Stimulated activated CD8-positive, alpha-beta memory T cell treated with anti-CD3 and anti-CD28 coated beads, Interleukin-7, amount 100 ng/mL, for 24 hours (primary cell): ENCODE measurements at places on chromosomes 2 and 18.

DNA sequence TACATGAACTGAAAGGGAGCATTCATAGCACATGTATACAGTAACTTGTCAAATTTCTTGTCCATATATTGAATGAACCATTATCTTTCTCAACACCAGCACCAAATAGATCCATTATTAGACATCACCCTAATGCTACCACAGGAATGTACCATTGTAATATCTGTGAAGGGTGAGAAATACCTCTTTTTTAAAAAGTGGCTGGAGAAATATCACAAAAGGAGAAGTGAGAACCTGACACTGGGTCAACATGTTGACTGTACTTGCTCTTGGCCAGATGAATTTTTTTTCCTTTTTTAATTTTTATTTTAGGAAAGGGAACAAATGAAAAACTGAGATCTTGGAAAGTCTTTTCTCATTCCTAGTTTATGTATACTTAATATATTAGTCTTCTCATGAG, 63.5 kb downstream of the CAVIN2 start:
- no peak for DNase-seq

GRCh38 chr2:25151718-25152117, 16.7 kb downstream of the POMC start:
- no peak for DNase-seq

DNA sequence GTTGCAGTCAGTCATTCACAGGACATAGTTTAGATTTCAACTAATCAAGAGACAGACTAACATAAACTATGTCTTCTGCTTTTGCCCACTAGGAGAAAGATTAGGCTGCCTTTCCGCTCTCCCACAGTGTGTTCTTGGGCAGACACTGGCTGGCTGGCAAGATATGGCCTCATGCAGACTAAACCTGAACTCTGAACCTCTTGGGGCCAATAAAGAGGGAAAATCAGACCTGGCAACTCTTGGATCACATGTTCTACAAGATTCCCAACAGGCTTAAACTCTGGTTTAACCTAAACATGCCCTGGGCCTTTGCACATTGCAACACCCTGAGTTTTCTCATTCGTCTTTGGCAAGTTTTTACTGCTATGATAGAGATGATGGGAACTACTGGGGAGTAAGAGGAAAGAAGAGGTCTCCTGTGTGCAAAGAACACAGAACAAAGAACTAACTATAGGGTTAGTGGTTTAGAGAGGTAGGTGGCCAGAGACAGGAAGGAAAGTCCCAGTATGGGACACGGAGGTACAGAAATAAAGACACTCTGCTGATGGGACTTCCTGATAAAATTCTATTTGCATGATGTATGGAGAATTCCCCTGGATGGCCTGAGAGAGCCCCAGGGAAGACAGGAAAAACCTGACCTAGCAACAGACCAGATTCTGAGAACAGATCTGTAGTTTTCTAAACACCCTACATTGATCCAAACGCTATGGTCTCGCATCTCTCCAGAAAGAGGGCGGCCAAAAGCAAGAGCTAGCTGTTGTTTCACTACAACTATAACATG, 2.0 kb upstream of the ATRAID start:
- no peak for DNase-seq

DNA sequence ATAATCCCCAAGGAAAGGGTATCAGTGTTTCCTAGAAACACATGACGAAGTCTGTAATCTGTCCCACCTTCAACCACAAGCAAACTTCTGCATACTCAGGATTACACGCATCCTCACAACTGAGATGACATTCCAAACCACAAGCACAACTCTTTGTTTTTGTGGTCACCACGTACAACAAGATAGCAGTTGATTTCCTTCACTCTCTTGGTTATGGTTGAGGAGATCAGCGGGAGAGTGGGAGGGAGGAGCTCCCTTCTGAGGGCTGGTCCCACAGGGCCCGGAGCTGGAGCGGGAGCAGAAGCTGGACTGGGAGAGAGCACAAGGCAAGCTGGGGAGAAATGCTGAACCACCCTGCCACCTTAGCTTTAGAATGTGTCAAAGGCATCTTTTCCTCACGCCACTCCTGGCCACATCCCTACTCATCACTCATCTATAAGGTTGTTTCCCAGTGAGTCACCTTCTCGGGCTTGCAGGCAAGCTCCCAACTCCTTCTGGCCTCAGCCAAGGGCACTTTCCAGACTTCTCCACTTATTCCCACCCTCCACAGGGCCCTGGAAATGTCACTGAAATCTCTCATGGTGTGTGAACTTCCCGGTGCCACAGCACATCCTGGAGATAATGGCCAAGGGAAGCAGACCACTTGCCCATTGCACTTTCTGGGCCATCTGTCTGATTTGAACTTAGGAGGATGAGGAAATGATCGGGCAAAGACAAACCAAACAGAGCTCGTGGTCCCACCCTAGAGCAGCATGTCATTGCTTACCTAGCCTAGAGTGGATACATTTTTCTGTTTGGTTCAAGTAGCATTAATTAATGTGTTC, 98.9 kb upstream of the LGALSL start:
- no peak for DNase-seq

DNA sequence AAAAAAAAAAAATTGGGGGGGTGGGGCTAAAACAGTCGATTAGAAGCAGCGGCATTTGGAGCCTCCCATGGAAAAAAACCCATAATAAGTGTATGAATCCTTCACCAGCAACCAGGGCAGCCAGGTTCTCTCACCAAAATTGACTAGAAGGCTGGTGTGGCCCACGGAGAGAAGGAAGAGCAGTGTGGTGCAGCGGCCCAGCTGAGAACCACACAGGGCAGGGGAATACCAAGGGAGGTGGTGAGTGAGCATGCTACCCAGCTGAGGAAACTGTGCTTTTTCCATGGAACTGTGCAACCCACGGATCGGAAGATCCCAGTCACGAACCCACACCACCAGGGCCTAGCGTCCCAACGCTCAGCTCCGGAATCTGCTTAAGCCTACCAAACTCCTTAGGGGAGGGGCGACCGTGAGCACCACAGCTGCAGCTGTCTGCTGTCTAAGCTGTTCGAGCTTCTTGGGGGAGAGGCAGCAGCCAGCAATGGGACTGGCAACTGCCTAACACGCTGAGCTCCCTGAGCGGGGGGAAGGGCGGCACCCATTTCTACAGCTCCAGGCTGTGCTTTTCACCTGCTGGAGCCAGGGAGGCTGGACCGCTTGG, 1037.2 kb upstream of the ACVR2A start:
- no peak for DNase-seq

- DNase-seq, result no peak
These were observed 46.7 kb downstream of the ICA1L start for GRCh38 chr2:202824901-202825300.

- DNase-seq, result no peak
These were observed 120.8 kb upstream of the STK17B start for GRCh38 chr2:196291873-196292800.

DNA sequence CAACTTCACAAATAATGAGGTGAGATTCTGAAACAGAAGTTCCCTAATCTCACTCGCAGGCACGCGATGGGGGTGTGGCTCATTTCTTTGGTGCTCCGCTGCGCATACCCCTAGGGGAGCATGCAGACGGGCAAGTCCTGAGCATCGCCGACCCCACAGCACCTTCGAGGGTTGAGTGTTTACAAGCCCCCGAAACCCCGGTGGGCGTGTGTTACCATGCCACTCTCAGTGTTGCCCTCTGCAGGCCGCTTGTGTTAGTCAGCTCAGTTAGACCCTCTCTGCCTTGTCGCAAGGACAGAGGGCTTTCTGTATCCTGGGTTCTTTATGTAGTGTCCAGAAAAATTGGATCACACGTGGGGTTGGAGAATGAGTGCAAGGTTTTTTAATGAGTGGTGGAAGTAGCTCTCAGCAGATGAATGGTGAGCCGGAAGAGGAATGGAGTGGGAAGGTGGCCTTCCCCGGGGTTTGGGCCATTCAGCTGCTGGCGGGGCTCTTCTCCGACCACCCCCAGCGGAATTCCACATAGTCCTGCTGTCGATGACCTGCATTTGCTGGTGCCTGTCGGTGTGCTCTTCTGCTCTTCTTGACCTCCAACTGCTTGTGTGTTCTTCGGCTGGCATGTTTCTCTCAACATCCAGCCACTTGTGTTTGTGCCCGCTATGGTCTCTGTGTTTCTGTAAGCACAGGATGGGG, 191.3 kb downstream of the RPRM start:
- DNase-seq, result no peak

DNA sequence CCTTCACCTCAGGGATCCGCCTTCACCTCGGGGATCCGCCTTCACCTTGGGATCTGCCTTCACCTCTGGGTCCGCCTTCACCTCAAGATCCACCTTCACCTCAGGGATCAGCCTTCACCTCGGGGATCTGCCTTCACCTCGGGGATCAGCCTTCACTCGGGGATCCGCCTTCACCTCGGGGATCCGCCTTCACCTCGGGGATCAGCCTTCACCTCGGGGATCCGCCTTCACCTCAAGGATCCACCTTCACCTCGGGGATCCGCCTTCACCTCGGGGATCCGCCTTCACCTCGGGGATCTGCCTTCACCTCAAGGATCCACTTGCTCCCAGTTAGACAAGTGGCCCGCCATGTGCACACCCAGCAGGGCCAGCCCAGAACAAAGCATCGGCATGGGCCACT, 7.3 kb downstream of the KIF1A start:
- no peak for DNase-seq

DNA sequence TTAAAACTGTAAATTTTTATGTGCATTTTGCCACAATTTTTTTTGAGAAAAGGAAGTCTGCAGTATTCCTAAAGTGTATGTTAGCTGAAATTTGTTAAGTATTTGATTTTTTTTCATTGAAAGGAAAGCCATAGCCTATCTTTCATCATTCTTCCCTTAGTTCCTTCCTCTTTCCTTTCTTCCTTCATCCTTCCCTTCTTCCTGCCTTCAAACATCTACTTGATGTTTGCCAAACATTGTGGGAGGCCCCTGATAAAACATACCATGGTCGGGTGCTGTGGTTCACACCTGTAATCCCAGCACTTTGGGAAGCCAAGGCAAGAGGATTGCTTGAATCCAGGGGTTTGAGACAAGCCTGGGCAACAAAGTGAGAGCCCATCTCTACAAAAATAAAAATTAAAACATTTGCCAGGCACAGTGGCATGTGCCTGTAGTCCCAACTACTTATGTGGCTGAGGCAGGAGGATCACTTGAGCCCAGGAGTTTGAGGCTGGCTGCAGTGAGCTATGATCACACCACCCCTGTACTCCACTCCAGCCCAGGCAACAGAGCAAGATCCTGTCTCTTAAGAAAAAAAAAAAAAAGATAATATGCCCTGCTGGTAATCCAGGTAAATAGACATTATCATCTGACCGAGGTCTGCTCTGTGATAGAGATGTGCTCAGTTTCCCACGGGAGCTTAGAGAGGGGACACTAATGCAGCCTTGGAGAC, 278.4 kb upstream of the STON1 start:
- no peak for DNase-seq

GRCh38 chr18:61530681-61531080, 197.5 kb downstream of the CDH20 start:
- no peak for DNase-seq

- DNase-seq, result no peak
These were observed 311.6 kb downstream of the IRS1 start for GRCh38 chr2:226488034-226488433.

DNA sequence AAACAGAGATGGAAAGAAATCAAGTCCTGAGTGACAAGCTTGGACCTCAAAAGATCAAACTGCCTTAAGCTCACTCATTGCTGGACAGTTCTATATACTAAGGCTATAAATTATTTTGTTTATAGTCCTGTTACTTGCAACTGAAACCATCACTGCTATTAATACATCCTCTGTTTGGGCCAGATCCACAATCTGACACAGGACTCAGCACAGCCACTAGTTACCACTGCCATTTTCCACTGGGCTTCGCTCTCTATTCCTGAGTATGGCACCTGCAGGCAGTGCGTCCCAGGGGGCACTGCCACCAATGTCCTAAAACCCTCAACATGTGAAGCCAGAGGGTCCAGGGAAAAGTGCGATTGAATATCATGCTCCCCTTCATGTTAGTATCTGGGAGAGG, 52.3 kb downstream of the CYP26B1 start:
- no peak for DNase-seq

DNA sequence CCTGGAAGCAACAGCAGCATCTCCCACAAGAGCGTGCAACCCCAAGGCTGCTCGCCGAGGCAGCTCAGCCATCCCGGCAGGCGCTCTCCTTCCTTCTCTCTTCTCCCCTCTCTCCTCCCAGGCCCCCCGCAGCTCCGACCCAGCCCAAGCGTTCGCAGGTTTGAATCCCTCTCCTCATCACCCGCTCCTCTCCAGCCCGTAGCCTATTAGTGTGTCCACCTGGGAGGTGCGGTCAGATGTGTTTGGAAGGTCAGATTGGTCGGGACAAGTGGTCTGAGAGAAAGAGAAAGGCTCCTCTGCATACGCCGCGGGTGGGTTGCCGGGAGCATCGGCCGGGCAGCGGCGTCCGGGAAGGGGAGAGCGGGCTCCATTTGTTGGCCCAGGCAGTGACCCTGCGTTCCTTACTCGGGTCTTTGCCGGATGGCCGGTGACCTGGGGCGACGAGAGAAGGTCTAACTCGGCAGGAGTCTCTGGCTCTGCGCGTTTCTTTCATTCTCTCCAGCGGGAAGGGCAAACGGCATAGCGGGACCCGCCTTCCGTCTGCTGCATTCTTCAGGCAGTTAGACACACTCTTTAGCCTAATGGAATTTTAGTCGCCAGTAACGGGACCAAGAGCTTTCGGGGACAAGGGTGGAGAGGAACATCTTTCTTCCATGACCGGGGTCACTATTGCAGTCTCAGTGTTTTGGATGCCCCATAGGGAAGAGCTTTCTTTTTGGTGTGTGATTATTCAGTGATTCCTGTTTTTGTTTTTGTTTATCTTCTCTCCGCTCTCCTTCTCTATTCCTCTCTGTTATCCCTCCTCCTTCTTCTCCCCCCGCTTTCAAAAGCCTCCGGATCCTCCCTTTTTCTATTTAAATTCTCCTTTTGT, 1.1 kb upstream of the TMEFF2 start:
- DNase-seq, result no peak

- DNase-seq, result no peak
These were observed 38.7 kb downstream of the DCDC2C start for GRCh38 chr2:3741867-3742602.

DNA sequence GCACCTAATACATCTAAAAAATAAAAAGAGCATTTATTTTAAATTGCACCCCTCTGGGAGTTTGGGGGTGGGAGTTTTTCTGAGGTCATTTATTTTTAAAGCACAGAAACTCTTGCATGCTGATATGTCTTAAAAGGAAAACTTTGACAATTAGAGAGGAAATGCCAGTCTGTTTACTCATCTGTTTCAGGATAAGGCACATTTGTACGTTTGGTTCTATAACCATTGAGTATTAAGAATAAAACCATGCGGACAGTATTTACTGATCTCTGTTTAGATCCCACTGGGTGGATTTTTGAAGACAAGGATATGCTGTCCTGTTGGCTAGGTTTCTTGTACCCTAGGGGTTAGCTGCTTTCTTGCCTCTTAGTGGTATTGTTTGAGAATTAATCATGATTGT, 122.9 kb downstream of the TANC1 start:
- no peak for DNase-seq

- DNase-seq, result no peak
These were observed 206.7 kb downstream of the TCF4 start for GRCh38 chr18:55381277-55381676.

DNA sequence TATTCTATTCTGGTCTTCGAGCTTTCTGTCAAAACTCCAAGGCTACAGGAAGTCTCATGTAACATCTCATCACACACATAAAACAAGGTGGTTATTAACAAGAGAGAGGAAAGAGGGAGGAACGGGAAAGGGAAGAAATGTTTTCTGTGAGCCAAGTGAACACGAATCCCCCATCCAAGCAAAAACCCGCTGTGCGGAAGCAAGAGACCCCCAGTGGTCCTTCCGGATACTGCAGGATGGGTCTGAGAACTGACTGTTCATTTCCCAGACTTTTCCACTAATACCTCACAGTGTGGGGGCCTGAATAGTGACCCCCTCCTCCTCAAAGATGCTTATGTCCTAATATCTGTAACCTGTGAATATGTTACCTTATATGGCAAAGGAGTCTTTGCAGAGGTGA, 19.0 kb upstream of the DIPK1C start:
- DNase-seq, result no peak
